Uterus (tissue), 4 donors: ENCODE measurements at places on chromosomes 7 and 10.

DNA sequence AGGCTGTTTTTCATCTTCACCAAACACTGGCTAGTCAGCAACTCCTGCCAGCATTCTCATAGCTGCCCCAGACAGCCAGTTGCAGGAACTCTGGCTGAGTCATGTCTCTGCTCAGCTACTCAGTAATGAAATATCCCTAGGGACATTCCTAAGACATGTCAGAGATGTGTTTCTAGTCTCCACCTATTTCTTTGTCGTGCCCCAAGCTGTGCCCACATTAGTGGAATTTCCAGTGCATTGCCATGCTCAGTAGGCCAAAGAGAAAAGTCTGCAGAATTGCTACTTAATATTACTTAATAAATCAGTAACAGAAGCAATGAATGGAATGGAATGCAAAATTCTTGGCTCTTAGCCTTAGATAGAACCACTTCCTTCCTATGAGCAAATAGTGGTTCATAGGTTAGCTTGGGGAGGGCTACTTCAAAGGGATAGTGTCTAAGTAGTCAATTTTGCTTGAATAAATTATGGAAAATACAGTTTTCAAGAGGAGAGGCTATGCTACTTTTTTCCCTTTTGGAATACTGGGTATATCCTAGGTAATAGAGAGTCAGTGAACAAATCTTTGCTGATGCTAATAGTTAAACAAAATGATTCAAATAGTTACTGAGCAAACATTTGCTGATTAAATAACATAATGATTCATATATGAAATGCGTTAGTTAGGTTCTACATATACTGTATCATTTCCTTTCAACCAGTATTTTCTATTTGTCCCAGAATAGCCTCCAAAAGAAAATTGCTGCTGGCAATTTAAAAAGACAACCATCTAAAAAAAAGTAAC, 23.6 kb upstream of the SEMA3C start:
- peak; percentile 34 for DNase-seq

GRCh38 chr7:149474309-149475120, 13.7 kb upstream of the ZNF777 start:
- DNase-seq, result no peak

DNA sequence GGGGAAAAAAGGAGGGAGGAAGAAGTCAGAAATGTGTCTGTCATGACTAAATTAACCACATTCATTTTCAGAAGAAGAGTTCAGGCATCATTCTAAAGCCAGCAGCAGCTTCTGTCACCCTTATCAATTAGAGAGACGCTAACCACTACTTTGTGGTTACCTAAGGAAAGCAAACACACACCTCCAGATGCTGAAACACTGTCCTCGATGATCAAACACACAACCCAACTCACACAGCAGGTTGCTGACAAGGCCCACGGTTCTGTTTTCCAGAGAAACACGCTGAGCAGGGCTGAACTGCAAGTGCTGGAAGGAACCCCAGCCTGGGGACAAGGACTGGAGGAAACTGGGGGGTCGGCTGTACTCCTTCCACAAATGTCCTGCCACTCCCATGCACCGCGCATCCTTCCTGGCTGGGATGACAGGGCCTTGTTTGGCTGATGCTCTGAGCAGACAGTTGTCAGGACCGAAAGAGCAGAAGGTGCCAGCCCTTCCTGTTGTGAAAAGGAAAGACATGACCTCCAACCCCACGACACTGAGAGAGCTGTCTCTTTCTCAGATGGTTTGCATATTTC, 36.6 kb downstream of the PRKCQ start:
- DNase-seq, result no peak

- no peak for DNase-seq
Measured at GRCh38 chr7:158355456-158356065, 232.1 kb downstream of the PTPRN2 start.

DNA sequence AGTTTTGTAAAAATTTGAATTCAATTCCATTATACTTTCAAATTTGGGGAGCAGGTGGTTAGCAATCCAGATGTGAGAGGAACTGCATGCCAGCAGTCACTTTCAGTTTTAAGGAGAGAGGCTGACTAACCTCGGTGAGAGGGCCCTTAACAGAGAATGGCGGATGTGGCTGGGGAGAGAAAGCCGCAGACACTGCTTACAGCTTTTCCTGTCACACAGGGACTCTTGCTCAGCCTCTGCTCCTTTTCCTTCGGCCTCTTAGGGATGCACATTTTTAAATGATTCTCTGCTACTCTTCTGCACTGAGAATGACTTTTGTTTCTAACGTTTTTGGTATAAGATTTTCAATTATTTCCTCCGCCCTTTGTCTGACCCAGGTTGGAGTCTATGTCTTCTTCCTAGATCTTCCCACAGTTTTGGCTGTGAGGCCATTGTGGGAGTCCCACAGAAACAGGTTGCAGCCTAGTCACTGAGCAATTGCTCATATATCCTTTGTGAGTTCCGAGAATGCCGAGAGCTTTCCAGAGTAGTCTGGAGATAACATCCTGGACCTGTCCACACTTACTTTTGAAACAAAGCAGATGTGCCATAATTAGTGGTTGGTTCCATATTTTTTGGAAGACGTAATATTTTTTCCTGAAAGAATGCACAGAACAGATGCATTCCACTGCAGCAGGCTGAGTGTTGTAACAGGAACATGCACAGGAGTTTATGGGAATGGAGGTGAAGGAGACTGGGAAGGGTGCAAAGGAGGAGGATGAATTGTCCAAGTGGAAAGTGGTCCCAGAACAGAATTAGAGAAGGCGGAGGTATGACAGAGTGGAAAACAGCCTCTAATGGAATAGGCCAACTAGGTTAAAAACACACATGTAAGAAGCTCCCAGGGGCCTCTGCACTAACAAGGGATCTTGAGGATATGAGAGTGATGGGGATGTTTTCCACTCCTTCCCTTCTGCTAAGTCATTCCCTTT, 168.0 kb upstream of the ZNF32 start:
- DNase-seq, result peak; percentile 75
